Esophagus squamous epithelium (tissue), 5 donors: ENCODE measurements at places on chromosomes 6 and 20.

- no peak for DNase-seq
These were observed 6.6 kb downstream of the RNASET2 start for GRCh38 chr6:166949528-166950442.

- DNase-seq = no peak
These were observed 25.0 kb upstream of the NELFCD start for GRCh38 chr20:58956078-58956477.

GRCh38 chr20:23270382-23270911 lies 80.1 kb upstream of the NXT1 start:
- no peak for DNase-seq

GRCh38 chr20:23143098-23143497 lies 57.0 kb upstream of the CD93 start:
- no peak for DNase-seq

GRCh38 chr6:8082572-8082953 lies 18.4 kb upstream of the BLOC1S5 start:
- no peak for DNase-seq

GRCh38 chr6:155398221-155398620 lies 57.4 kb downstream of the NOX3 start:
- DNase-seq = no peak

GRCh38 chr6:3345836-3346235 lies 87.1 kb downstream of the PSMG4 start:
- no peak for DNase-seq

DNA sequence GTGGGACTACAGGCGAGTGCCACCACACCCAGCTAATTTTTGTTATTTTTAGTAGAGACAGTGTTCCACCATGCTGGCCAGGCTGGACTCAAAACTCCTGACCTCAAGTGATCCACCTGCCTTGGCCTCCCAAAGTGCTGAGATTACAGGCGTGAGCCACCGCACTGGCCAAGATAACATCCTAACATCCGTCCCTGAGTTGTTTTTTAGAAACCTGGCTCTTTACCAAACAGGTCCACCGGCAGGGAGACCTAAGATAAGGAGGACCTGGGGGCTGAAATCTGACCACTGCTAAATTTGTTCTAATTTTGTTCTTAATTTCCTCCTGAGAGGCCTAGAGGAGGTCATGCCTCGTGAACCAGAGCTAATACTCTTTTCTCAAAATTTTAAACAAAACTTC lies 20.5 kb downstream of the CTCFL start:
- DNase-seq = no peak

DNA sequence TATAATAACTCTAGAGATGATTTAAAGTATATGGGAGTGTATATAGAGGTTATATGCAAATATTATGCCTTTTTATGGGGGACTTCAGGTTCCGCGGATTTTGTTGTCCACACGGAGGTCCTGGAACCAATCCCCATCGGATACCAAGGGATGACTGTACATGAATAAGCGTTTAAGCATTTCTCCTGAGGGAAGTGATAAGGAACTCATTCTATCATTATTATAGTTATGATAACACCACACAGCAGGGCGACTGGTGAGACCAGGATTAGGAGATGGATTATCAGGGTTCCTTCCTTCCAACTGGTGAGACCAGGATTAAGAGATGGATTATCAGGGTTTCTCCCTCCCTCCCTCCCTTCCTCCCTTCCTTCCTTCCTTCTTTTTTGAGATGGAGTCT lies 6.6 kb downstream of the ECI2 start:
- DNase-seq = no peak

DNA sequence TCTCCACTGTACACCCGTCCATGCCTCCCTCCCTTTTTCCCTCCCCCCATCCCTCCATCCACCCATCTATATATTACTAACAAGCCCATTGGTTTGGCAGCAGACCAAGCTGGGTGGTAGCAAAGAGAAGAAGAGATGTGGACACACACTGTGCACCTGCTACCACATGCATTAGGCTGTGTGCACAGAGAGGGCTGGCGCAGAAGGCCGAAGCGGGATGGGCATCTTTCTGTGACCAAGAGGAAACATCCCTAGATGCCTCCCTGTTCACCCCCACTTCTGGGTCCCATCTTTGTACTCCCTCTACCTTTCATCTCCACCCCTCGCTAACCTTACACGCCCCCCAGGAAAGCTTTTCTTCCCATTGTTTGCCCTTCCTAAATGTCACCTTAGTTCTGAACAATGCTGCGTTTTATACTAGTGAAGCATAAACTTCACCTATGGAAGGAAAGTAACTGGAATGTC lies 64.9 kb upstream of the AFDN start:
- no peak for DNase-seq

DNA sequence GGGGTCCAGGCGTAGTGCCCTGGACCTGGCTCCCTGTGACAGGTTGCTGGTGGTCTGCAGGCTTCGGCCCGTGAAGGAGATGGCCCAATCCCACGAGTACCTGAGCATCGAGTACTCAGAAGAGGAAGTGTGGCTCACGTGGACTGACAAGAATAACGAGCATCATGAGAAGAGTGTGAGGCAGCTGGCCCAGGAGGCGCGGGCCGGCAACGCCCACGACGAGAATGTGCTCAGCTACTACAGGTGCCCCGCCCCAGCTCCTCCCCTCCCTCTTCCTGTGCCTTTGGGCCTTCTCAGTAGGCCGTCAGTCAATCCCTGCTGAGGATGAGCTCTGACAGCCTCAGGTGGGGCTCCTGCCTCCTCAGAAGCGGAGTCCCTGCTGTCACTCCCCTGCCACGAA lies 42.6 kb downstream of the UQCC2 start:
- no peak for DNase-seq

DNA sequence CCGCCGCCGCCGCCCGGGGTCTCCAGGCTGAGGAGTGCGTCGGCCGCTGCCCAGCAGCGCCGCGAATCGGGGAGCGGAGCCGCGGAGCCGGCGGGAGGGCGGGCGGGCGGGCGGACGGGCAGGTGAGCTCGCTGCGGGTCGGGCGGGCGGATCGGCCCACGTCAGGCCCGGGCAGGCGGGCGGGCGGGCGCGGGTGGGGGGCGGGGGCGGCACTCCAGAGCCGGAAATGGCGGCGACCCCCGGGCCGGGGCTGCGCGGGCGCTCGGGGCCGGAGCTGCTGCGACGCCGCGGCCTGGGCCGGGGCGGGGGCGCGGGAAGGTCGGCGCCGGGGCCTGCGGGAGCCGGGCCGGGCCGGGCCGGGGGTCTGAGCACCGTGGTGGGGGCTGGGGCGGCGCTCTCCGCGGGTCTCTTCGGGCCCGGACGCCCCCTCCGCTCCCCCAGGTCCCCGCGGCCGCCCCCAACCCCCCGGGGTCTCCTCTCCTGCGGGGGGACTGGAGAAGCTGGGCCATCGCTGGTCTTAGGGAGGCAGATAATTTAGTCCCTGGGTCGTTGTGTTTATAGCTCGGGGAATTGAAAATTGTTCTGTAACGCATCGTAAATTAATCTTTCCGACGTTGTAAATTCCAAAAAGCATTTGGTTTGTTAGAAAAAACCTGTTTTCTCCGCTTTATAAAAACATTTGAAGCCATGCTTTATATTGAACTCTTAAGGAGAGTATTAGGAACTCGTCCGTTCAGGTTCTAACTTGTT lies 451 bp downstream of the DNAJC5 start:
- DNase-seq = no peak

DNA sequence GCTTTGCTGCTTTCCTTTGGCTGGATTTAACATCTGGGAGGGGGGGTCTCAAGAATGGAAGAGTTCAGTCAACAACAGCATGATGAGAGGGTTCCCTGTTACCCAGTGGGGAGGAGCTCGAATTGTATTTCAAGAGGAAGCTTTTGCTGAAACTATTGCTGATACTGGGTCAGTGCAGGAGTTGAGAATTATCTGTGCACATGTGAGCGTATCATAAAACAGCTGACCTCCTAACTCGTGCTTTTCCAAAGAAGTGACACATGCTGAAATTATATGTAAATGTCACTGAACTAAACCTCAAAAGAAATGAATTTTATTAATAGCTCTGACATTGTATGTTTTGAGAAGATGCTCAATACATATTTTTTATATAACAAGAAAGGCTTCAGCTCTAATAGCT lies 96.3 kb downstream of the PHF3 start:
- no peak for DNase-seq

DNA sequence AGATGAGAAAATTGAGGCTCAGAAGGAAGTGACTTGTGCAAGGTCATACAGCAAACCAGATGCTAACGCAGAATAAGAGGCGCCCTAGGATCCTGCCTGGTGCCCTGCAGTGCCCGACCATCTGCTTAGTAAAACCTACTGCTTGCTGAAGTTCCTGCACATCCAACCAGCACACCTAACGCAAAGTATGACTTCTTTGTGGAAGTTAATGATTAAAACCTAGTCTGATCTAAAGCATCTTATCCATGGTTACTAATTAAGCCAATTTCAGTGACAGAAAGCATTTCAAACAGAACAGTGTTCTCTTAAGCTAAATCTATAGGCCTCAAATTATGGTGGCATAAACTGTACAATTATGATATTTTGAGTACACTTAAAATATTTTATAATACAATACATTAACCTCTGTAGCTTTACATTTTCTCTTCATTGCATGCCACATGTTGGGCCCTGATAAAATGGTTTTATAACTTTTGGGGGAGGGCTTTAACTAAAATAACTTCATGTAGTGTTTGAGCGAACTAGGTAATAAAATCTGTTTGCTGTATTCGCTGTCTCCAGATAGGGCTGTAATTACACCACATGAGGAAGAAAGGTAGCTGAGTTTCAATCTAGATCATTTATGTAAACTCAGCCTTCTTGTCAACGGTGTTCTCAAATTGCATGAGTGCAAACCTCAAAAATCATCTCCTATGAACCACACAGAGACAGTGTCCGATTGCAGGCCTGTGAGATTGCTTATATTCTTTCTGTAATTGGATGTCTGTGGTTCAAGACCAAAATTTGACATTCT lies 37.5 kb upstream of the BEND3 start:
- no peak for DNase-seq

GRCh38 chr20:35342154-35342769 lies 50.0 kb upstream of the FAM83C start:
- DNase-seq = no peak

- DNase-seq = no peak
These were observed 22.0 kb downstream of the FAM8A1 start for GRCh38 chr6:17622144-17622543.

DNA sequence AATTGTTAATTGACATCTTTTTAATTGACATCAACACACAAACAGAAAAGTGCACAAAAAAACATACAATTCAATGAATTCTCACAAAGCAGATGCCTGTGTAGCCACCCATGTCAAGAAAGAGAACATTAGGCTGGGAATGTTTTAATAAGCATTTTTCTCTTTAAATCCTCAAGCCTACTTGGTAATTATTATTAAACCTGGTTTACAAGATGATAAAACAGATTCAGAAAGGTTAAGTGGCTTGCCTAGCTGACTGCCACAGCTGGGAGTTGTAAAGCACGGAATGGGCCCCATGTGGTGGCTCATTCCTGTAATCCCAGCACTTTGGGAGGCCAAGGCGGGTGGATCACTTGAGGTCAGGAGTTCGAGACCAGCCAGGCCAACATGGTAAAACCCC lies 90.0 kb upstream of the AKAP12 start:
- DNase-seq = no peak

DNA sequence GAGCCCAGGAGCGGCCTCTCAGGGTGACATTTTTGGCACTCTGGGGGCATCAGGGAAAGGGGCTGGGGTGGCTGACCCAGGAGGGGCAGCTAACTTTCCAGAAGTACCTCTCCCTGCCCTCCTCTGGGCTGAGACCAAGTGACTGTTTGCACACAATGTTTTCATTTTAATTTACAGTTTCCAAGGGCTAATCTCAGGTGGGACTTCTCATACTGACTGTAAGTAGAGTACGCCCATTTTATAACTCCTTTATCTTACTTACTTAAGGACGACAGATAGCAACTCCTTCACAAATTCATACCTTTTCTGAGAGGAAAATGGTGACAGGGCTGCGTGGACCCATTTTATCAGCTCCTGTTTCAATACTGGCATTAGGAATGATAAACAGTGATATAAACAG lies 172.9 kb upstream of the EXOC2 start:
- DNase-seq = no peak
